ENCODE measurements at places on chromosomes 5 and 9.

GRCh38 chr9:93586290-93587057 lies 10.1 kb downstream of the PHF2 start:
- DNase-seq, result no peak

GRCh38 chr5:39968381-39968780 lies 543.6 kb upstream of the DAB2 start:
- DNase-seq, result no peak

DNA sequence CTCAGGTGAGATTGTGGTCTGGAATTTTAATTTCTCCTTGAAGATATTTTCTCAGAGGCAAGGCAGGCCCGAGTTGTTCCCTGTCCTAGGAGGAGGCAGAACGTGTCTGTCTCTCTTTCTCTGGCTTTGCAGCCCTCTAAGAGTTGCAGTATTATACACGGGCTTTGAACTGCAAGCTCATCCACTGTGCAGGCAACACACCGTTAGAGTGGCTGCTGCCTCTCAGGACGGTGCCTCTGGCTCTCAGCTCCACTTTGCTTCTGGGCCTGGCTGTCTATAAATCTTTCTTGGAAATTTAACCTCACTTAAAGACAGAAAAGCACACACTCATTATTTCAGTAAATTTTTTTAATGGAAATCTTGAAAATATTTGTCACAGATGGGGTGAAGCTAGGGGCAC lies 170.1 kb upstream of the ADCY2 start:
- no peak for DNase-seq

DNA sequence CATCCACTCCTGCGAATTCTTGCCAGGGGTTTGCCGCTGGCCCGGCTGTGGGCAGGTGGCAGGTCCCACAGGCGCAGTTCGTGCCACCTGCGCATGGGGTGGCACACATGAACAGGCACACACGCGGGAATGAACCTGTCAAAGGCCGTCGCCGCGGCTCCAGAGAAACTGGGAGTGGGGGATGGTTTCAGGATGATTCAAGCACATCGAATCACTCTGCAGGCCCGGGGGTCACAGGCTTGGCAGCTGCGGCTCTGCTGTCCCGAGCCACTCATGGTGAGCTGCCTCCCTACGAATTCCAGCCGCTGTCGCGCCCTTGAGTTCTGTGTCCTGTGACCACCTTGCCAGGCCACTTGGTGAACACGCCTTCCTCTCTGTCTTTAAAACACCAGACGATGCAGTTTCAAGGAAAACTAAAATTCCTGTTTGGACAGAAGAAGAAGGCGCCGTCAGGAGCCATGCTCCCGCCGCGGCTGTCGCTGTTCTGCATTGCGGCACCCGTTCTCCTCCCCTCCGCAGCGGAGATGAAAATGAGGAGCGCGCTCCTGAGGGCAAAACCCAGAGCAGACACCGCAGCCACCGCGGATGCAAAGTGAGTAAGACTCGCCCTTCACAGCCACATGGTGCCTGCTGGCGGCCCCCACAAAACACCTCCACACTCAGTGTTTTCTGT lies 15.4 kb upstream of the EXOC3 start:
- DNase-seq, result no peak

Measured in DMS153 (cell line).